Fibroblast of upper back skin (primary cell): ENCODE measurements at places on chromosomes 4 and X.

GRCh38 chr4:112726041-112726440 is 89.1 kb downstream of the LARP7 start:
- no peak for DNase-seq

DNA sequence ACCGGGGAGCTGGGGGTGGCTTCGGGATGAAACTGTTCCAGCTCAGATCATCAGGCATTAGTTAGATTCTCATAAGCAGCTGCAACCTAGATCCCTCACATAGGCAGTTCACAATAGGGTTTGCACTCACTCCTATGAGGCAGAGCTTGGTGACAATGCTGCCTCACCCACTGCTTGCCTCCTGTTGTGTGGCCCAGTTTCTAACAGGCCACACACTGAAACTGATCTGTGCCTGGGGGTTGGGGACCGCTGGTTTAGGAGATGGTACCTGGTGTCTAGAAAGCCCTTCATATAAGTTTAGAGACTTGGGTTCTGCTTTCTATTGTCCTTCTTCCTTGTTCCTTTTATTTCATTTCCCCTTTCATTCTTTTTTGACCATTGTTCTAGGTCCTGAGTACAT is 234.2 kb downstream of the FRAS1 start:
- no peak for DNase-seq

DNA sequence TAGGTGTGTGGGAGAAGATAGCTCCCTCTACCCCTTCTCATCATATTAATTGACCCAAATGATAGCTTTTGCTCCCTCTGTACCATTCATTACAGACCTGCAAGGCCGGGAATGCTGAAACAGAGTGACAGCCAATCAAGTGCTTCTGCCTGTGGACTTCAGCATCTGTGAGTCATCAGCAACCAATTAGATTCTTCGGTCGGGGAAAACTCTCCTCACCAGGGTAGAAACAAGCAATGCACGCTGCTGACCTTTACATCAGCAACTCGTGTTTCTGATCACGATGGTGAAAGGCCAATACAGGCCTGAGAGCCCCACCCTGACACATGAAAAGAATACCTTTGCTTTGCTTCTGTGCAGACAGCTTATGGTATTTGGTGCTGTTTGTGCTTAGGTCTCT is 347.2 kb upstream of the DDX53 start:
- peak; percentile 47 for DNase-seq

DNA sequence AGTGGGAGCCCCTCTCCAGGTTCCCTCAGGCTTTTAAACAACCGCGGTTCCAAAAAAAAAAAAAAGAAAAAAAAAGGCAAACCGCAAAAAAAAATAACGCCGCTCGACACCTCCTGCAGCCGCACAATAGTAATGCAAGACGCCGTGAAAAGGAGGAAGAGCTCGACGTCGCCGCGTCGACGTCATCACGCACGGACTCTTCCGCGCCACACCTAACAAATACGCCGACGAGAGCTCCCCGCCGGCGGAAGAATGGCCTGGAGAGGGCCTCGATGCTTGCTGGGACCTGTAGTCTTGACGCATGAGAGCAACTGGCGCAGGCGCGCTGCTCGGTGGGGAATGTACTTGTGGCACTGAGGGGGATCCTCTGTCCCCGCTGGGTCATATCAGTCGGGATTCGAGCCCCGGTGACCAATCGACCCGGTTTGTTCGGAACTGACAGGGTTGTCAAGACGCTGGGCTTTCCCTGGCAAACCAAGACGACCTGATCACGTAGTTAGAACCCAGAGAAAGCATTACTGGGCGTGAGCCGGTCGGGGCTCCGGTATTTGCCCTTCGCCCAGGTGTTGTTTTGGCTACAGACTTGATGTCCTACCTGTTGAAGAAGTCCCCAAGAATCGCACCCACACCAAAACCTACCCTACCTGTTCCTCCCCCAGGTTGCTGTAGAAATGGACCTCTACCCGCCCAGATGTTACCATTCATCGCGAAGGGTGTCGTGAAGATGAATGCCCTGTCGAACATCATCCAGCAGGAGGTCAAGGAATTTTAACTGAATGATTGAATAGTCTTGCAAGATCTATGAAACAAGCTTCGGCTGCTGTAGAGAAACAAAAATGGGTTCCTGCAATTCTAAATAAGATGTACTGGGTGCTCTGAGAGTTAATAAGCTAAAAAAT is at the start of gene CBR4:
CBR4 (minus strand) TSS at position 131 of the 899 bp plus-strand sequence. CDS start 166 bp downstream, outside the sequence.
- DNase-seq = peak; percentile 99

DNA sequence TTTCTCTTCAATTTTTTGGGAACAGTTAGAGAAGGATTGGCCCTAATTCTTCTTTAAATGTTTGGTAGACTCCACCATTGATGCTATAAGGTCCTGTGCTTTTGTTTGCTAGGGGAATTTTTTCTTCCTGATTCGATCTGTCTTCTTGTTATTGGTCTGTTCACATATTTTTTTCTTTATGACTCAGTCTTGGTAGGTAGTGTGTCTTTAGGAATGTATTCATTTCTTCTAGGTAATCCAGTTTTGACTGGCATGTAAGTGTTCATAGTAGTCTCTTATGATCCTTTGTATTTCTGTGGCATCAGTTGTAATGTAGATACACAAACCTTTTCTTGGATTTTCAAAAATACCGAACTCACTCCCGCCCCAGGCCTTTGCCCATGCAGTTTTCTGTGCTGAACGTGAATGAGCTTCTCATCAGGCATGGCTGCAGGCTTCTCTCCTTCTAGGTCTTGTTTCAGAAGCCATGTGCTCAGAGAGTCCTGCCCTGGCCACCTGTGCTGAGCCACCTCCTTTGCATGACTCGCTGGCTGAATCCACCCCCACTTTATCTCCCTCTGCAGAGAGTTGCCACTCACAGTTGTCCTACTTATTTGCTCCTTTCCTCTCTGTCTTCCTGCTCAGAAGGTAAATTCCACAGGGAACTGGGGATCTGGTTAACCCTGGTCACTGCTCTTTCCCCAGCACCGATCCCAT is 67.0 kb downstream of the STK32B start:
- DNase-seq = no peak

- no peak for DNase-seq
Observed at GRCh38 chr4:3223346-3223745, 25.6 kb upstream of the MSANTD1 start.

- DNase-seq = no peak
Observed at GRCh38 chr4:88725986-88726385, 28.4 kb upstream of the NAP1L5 start.

DNA sequence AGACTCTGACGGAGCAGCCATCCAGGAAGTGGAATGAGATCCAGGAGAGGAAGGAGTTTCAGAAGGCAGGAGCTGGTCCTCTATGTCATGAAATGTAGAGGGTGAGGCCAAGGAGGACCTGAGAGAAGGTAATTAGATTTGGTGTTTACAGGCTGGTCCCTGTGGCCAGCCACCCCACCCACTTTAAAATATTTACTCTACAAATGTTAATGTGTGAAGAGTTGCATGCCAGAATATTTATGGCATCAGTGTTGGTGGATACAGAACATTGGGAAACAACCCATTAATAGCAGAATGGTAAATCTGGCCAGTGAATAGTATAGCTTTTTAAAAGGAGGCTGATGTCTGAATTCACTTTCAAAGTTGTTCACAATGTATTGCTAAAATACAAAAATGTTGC is 17.6 kb downstream of the TMEM164 start:
- DNase-seq = no peak
